Activated CD8-positive, alpha-beta memory T cell treated with anti-CD3 and anti-CD28 coated beads for 36 hours (primary cell): ENCODE measurements at places on chromosomes 2 and 18. TPM values are rescaled to one million over a fixed set of nuclear protein-coding genes. Genes with fewer than 3 reads are reported as not detected.

The GRP gene
- not detected for total RNA-seq

The RESP18 gene
- total RNA-seq, result not detected

The EFHD1 gene
- 0.17 TPM for total RNA-seq

The NDC80 gene
- 57.3 TPM for total RNA-seq

The ZNF892 gene
- 3.4 TPM for total RNA-seq
